Cerebellum (tissue), 4 donors: ENCODE measurements at places on chromosomes 7 and 10. TPM values are rescaled to one million over a fixed set of nuclear protein-coding genes. Genes with fewer than 3 reads are reported as not detected.

GRCh38 chr7:37363536-37364491 is 84.8 kb downstream of the ELMO1 start:
- no peak for DNase-seq

PPP1R3A gene
- 0.09 TPM for total RNA-seq

DNA sequence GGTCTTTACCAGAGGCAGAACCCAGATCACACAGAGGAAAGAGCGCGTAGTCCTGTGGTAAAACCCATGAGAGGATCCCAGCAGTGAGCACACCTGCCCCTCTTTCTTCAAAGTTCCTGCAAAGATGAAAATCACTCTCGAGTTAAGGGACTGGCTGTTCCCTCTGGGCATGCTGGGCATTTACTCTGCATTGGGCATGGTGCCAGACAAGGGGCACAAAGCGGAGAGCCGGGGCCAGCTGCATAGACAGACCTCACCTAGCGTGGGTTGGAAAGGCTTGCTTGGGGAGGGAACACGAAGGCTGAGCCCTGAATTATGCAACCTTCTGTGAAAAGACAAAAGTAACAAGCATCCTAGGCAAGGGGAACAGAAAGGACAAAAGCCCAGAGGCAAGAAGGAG is 120.0 kb upstream of the TCERG1L start:
- no peak for DNase-seq

- DNase-seq, result no peak
Measured at GRCh38 chr10:112467541-112468075, 20.6 kb downstream of the VTI1A start.

DKK1 gene
- 2.0 TPM for total RNA-seq

DNA sequence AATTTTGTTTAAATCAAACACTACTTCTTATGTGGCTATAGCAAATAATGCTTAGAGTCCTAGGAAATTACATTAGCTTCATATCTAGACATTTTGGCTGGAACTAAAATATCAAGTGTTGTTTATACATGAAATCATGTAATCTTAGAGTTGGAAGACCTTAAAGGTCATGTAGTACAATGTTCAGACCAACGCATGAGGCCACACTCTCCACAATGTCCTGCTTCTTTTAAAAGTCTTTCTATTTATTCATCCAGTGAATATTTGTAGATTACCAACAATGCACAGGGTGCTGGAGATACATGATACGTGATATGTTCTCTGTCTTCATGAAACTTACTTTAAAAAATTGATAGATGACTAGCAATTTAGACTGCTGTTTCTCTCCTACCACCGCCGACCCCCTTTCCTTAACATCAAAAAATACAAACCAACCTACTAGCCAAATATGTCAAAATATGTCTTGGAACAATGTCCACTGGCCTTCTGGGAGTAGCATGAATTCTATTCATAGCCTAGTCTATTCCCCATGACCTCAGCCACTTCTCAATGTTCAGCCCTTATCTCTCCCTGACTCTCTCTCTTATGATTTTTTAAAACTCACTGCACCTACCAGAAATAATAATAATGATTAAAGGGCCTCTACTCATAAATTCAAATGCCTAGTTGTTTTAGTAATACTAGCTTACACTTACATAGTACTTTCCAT is 59.5 kb upstream of the CAV2 start:
- no peak for DNase-seq

CDC14C gene
- not detected for total RNA-seq

DNA sequence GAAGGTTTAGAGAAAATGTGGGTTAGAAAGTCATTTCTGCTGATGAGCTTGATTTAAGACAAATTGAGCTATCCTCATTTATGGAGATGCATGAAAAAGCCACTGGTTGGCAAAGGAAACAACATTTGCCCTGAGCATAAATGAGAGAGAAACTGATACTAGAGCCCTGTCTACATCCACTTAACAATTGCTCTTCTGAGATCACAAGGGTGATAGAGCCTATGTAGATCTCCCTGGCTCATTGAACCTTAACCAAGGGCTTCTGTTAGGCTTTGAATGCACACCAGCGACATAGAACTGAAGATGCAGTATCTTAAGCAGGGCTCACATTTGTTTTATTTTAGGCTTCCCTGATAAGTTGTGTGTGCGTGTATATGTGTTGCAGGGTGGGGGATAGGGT is 35.0 kb downstream of the GPR141 start:
- no peak for DNase-seq

DNA sequence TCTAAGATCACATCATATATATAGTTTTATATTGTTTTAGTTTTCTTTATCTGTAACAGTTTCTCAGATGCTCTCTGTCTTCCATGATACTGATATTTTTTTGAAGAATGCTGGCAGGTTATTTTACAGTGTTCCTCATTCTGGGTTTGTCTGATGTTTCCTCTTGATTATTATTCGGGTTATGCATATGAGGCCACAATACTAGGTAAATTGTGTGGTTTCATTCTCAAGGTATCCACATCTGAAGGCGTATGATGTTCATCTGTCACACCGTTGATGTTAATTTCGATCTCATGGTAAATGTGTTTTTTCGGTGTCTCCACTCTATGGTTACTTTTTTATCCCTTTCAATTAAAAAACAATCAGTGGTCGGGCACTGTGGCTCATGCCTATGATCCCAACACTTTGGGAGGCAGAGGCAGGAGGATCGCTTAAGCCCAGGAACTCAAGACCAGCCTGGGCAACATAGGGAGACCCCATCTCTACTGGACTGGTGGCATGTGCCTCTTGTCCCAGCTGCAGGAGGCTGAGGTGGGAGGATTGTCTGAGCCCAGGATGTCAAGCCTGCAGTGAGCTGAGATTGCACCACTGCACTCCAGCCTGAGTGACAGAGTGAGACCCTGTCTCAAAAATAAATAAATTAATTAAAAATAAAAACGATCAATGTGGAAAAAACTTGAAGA is 108.9 kb downstream of the TPST1 start:
- no peak for DNase-seq

LIPF gene
- total RNA-seq, result 0.27 TPM

- DNase-seq, result no peak
Measured at GRCh38 chr7:70881167-70881847, 250.6 kb upstream of the GALNT17 start.

SAMD9 gene
- total RNA-seq, result 1.5 TPM

KIF11 gene
- 16.2 TPM for total RNA-seq

ARHGAP12 gene
- total RNA-seq, result 78.3 TPM

DNA sequence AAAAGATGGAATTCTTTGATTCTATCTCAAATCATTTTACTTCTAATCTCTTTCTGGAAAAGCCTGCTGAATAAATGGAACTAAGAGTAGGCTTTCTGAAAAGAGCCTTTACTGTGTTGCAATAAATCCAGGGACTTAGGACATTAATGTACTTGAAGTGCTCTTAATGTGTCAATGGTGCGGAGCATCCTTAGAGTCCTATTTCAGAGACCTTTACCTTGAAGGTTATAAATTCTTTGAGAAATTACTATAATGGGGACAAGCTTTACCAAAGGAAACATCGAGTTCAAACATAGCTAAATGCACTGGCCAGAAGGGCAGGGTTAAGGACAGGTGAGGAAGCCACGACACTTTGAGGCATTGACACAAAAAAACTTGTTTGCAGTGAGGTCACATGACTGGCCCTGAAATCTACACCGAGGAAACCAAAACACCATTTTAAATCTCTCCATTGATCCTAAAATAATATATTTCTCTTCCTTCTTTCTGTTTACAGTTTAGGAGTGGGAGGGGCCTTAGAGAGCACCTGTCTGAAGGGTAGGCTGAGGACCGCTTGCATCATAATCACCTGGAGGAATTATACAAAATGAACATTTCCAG is 48.1 kb upstream of the EXOC6 start:
- no peak for DNase-seq

GRCh38 chr10:36789974-36790373 is 335.4 kb upstream of the ANKRD30A start:
- DNase-seq, result no peak

DNA sequence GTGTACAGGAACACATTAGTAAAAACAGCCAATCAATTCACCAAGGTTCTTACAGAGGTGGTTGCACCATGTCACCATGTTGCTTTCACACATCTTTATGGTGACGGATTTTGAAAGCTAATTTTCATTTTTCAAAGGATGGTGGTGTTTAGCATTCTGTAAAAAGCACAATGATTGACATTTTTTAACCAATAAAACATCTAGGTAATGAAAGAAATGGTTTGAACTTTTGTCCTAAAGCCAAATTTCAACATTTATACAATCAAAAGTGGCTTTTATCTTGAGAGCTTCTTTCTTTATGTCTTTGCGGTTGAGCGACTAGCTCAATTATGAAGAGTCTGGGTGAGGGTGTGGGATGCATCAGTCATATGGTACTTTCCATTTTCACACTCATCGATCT is 94.4 kb downstream of the MALRD1 start:
- DNase-seq, result no peak

AZGP1 gene
- 0.27 TPM for total RNA-seq

DNA sequence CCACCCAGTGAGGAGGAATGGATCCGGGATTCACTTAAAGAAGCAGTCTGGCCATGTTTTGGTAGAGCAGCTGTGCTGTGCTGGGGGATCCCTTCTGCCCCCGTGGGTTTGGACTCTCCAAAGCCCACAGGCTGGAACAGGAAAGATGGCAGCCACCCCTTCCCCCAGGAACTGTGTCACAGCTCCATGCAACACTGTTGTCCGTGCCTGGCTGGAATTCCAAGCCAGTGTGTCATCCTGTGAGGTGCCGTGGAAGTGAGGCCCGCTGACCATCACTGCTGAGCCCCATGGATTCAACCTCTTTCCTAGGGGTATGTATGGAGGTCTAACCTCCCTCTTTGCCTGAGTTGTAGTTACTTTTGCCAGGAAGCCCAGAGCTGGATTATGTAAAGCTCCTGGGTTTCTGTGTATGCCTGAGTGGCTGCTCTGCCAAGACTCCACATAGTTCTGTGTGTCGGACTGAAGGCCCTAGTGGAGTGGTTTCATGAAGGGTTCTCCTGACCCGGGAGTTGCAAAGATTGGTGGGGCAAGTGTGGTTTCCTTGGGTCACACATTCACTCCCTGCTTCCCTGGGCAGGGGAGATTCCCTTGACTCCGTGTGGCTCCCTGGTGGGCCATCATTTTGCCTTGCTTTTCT is 35.1 kb upstream of the PCGF5 start:
- DNase-seq, result no peak

- no peak for DNase-seq
Measured at GRCh38 chr10:52249850-52250395, 64.2 kb upstream of the DKK1 start.

CALCR gene
- 0.45 TPM for total RNA-seq

DNA sequence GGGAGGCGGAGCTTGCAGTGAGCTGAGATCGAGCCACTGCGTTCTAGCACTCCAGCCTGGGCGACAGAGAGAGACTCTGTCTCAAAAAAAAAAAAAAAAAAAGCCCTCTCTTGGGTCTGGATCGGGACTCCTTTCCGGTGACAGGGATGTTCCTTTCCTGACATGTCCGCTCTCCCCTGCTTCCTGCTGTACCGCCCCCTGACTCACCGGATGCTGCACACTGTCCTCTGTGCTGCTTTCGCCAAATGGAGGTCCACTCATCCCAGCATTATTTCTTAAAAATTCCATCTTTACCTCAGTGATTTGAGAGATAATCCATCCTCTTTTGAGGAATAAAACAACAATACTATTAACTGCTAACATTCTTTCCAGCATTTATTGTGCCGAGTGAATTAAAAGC is 113.8 kb upstream of the EEPD1 start:
- no peak for DNase-seq

NUTM2A gene
- total RNA-seq, result 1.7 TPM

DNA sequence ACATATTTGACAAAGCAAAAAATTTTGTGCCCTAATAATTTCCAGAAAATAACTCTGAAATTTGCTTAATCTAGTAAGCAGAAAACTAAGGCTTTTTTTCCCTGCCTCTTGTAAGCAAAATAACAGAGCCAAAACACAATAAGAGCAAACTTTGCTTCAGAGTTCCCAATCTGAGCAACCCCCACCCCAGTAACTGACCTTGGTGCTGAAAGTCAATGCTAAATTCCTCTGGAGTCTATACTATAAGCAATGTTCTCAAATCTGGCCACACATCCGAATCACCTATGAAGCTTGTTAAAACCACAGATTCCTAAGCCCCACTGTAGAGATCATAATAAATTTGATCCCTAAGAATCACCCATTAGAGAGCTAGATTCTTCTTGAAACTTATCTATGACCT is 150.5 kb downstream of the ELAPOR2 start:
- no peak for DNase-seq

- no peak for DNase-seq
Measured at GRCh38 chr10:69014171-69014570, 25.6 kb downstream of the KIFBP start.

DNA sequence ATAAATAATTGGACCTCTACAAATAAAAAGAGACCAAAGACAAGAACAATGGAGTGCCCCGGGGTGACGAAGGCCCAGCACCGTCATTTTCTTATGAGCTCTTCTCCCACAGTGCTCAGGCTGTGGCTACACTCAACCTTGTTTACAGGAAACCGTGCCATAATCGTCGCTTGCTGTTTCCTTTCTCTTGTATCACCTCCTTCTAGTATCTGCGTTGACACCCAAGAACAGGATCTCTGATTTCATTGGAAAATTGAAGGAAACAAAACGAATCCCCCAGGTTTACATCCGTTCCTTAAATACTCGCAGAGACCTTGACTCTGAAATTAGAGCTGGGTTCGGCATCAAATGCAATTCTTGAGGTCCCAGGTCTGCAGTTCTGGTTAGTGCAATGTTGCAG is 1.7 kb upstream of the IGFBP3 start:
- DNase-seq, result no peak

- no peak for DNase-seq
Measured at GRCh38 chr7:12949060-12949931, 261.9 kb downstream of the ARL4A start.

DNA sequence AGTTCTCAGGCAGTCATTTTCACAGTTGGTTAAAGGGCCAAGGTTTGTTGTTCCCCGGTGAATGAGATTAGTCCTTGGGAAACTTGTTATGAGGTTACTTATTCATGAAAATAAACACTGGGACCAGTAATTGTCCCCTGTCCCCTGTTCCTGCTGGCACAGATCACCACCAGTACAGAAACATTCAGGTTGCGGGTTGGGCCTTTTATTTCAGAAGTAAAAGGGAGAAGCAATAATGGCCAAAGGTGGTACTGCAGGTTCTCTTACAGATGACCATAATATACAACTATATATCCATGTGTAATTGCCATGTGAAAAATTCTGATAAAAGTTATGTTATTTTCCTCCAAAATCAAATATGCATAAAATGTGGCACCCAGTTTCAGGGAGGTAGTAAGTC is 442.0 kb downstream of the SORCS1 start:
- DNase-seq, result no peak

DNA sequence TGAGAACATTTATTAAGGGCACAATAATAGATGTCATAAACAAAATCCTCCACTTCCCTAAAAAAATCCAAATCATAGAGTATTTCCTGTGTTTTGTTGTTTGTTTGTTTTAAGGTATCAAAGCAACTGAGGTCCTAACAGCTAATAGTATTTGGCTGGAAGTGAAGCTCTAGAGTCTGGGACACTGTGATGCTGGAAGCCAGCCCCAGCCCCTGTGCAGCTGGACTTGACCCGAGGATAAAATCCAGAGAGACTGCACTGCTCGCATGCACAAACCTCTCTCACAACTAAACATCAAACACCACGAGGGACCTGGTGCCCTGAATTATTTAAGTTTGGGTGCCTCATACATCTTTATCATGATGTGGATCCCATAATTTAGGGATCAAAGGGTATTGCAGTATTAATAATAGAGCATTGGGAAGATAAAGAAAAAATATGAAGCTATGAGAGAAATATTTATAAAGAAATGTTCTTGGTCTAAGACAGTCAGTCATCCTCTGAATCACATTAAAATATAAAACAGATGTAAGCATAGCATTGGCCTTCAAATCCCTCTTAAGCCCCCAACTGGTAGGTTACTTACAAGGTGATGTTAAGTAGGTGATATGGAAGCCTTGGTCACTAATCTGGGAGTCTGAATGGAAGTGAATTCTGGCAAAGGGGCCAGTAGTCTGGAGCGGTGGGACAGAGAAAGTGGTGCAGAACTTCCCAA is 44.4 kb downstream of the CUBN start:
- no peak for DNase-seq
